ENCODE measurements at places on chromosomes 11 and 22.

DNA sequence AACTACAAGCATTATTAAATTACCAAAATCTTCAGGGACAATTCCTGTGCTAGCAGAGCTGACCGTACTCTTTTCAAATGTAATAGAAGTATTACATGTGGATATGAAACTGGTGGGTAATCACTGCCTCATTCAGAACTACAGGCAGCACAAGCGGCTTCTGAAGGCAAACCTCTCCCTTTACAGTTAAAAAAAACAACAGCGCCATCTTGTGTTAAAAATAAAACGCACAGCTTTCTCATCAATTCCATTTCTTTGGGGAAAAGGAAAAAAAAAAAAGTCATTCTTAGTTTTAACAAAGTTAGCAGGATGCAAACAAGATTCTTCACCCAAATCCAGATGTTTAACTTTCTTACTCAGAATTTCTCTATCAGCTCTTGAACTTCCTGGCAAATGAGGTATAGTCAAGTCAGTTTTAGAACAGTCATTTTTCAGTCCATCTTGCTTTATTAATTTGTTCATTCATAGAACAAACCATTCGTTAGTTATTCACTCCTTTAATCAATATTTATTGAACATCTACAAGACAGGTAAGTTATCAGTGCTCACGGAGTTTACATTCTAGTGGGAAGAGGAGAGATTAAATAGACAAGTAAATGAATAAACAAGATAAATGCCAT, 331.8 kb upstream of the MPPED2 start:
- H3K27me3 ChIP-seq, result peaks cover 18% of the 10 kb centered on the region
- H3K27ac ChIP-seq, result no peak overlapping the region
- DNase-seq, result peak; percentile 27
- no peak overlapping the region for H3K4me3 ChIP-seq

GRCh38 chr22:24426851-24427499, 424 bp upstream of the ADORA2A start:
- no peak overlapping the region for H3K27ac ChIP-seq
- no peak overlapping the region for H3K4me3 ChIP-seq
- DNase-seq, result no peak
- H3K36me3 ChIP-seq, result no peaks in the 10 kb centered on the region
- H3K27me3 ChIP-seq, result peaks cover 58% of the 10 kb centered on the region

- no peak within 1 kb of the TSS for H3K27ac ChIP-seq
- H3K27me3 ChIP-seq, result no peaks in the 10 kb centered on the region
- no peak within 1 kb of the TSS for H3K4me3 ChIP-seq
These were observed at the start of gene MS4A3 for GRCh38 chr11:60056349-60056969. MS4A3 (plus strand) TSS chr11:60056665; CDS start chr11:60061161, 4,496 bp downstream.

- H3K36me3 ChIP-seq, result peaks cover 59% of the 10 kb centered on the region
- no peak overlapping the region for H3K27ac ChIP-seq
These were observed 5.9 kb downstream of the ZNF215 start for GRCh38 chr11:6932145-6932544.

DNA sequence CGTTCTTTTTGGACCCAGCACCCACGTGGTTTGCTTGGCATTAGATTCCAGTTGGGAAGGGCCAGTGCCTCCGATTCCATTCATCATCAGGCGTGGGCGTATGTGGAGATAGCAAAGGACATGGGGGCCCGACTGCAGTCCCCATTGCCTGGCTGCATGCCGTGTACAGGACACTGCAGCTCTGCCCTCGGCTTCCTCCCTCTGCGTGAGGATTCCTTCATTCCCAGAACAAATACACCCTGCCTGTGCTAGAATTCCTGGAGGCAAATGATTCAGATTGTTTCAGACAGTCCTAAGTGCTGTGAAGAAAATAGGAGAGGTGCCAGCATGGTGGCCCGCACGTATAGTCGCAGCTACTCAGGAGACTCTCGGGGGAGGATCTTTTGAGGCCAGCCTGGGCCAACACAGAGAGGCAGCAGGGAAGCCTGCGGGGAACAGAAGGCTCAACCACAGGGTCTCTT, 15.4 kb downstream of the DERL3 start:
- peaks cover 30% of the 10 kb centered on the region for H3K4me1 ChIP-seq
- no peaks in the 10 kb centered on the region for H3K27me3 ChIP-seq
- no peak overlapping the region for H3K4me3 ChIP-seq

DNA sequence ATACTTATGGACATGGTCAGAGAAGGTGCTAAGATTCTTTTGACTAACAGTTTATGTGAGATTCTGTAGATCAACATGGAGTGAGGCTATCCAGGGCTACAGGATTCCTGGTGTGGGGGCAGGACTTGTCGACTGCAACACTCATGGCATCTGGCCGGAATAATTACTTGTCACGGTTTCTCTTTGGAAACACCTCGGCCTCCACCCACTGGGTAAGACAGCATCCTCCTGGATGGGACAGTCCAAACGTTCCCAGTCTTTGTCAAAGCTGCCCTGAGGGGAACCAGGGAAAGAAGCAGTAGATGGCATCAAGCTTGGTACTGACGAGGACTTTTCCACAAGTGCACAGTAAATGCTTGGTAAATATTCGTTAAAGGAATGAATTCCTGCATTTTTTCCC, 762.8 kb downstream of the BRD1 start:
- H3K27me3 ChIP-seq, result peaks cover 11% of the 10 kb centered on the region
- no peak overlapping the region for H3K4me3 ChIP-seq
- H3K4me1 ChIP-seq, result no peaks in the 10 kb centered on the region
- H3K36me3 ChIP-seq, result no peaks in the 10 kb centered on the region
- H3K27ac ChIP-seq, result no peak overlapping the region

DNA sequence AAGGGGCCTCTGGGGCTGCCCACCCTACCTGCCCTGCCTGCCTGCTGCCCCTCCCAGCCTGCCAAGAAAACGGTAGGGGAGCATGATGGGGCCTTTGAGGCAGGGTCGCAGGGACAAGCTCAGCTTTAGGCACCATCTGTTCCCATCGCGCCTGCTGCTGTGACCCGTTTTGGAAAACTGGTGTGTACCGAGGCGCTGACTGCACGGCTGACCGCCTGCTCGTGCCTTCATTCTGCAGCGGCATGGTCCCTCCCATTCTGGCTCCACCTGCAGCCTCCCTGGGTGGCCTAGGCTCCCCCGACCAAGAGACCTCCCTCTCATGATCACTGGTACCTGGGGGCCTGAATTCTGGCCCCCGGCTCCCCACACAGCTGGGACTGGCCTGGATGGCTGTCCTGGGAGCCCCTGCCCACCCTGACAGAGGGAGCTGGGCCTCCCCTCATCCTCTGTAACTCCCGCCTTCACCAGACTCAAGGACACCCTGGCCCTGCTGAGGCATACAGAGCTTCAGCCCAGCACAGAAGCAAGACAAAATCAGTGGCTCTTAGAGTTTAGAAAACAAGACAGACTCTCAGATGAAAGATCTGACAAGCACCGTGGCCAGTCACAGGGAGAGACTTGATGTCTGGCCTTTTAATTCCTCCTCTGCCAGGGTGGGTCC, 6.5 kb upstream of the MYRF start:
- peak overlapping the region; percentile 83 for H3K27ac ChIP-seq
- H3K4me1 ChIP-seq, result peaks cover 39% of the 10 kb centered on the region
- peaks cover 5% of the 10 kb centered on the region for H3K27me3 ChIP-seq
- DNase-seq, result peak; percentile 41
- H3K4me3 ChIP-seq, result no peak overlapping the region

DNA sequence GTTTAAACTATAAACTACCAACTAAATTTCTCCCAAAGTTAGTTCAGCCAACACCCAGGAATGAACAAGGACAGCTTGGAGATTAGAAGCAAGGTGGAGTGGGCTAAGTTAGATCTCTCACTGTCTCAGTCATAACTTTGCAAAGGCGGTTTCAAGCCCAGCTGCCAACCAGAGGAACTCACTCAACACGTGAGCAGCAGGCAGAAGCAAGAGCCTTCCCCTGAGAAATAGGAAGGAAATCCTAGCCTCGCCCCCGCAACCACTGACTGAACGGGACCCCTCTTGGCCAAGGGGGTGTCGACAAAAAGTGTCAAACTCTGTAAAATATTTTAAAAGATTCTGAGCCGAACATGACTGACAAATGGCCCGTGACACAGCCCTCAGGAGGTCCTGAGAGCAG, 4.4 kb upstream of the KRTAP5-9 start:
- H3K27ac ChIP-seq, result no peak overlapping the region
- no peak overlapping the region for H3K4me3 ChIP-seq
- peaks cover 35% of the 10 kb centered on the region for H3K4me1 ChIP-seq
- peaks cover 11% of the 10 kb centered on the region for H3K27me3 ChIP-seq

DNA sequence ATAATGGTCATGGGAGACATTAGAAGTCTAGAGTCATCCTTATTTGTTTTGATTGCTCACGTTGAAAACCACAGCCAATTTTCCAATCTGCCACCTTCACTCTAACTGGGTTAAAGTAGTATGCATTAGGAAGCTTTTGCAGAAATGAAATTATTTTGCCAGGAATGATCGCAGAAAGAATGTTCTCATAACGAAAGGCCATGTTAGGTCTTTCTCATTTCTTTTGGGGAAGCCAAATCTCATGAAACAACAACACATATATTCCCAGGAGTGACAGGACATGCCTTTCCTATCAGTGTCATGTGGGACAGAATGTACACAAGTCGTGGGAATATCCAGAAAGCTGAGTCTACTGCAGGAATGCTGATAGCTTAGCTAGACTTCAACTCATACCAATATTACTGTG, 386.3 kb downstream of the AASDHPPT start:
- no peaks in the 10 kb centered on the region for H3K27me3 ChIP-seq
- no peak for DNase-seq
- no peak overlapping the region for H3K27ac ChIP-seq
- no peak overlapping the region for H3K4me3 ChIP-seq

- H3K4me1 ChIP-seq, result no peaks in the 10 kb centered on the region
- H3K4me3 ChIP-seq, result no peak overlapping the region
- peaks cover 8% of the 10 kb centered on the region for H3K27me3 ChIP-seq
- no peaks in the 10 kb centered on the region for H3K36me3 ChIP-seq
- H3K27ac ChIP-seq, result no peak overlapping the region
These were observed 28.3 kb upstream of the UPB1 start for GRCh38 chr22:24466716-24467328.

DNA sequence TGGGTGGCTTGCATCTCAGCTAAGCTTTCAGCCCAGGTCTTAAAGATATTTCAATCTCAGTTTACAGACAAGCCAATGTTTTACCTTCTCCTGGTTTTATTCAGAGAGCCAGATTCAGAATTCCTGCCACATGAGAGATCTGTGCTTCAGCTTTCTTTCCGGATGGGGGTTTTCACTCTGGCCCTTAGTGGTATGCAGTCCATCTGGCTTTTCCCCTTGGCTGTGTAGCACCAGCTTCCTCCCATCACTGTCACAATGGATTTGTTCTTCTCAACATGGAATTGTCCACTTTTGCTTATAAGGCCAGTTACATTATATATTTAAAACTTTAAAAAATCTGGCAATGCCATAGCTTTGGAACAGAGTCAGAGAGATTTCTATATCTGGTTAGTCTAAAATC, 303.9 kb downstream of the ETS1 start:
- H3K4me1 ChIP-seq, result peaks cover 50% of the 10 kb centered on the region
- H3K27me3 ChIP-seq, result peaks cover 11% of the 10 kb centered on the region
- no peak overlapping the region for H3K27ac ChIP-seq

DNA sequence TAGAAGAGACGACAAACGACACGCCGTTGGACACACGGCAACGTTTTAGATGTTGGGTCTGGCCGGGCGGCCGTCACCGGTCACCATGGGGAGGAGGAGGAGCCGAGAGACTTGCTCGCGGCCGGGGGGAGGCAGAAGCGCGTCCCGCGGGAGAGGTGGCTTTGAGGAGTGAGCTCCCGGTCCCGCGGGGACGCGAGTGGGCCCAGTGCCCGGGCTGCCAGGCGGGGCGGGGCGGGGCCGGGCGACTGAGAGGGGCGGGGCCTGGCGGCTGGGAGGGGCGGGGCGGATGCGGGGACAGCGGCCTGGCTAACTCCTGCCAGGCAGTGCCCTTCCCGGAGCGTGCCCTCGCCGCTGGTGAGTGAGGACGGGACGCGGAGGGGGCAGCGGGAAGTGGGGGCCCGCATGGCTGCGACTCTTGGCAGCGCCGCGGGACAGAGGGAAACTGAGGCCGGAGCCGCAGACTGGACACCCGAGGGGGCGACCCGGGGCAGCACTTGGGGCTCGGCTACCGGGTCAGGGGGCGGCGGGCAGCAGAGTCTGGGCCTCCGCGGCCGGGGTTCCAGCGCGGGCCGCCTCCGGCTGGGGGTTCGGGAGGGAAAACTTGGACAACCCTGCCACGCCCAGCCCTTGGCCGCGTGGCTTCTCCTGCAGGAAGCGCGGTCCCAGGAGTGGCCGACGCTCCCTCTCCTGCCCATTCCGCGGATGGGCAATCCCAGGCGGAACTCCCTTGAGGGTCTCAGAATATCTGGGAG, at the start of gene TSPO:
Gene TSPO, plus strand, starts transcription at position 309 of the 752 bp plus-strand sequence. CDS start 7,680 bp downstream, outside the sequence.
- peak; percentile 63 for DNase-seq
- peaks cover 11% of the 10 kb centered on the region for H3K4me1 ChIP-seq
- no peak within 1 kb of the TSS for H3K27ac ChIP-seq
- H3K36me3 ChIP-seq, result no peaks in the 10 kb centered on the region
- peaks cover 62% of the 10 kb centered on the region for H3K27me3 ChIP-seq

- no peak for DNase-seq
- no peak overlapping the region for H3K4me3 ChIP-seq
- no peaks in the 10 kb centered on the region for H3K4me1 ChIP-seq
- no peaks in the 10 kb centered on the region for H3K36me3 ChIP-seq
These were observed 5.2 kb downstream of the CRTAM start for GRCh38 chr11:122843281-122844141.

Data from nephron progenitor cell (in vitro differentiated cells).